ENCODE measurements at places on chromosomes 3 and 15.

DNA sequence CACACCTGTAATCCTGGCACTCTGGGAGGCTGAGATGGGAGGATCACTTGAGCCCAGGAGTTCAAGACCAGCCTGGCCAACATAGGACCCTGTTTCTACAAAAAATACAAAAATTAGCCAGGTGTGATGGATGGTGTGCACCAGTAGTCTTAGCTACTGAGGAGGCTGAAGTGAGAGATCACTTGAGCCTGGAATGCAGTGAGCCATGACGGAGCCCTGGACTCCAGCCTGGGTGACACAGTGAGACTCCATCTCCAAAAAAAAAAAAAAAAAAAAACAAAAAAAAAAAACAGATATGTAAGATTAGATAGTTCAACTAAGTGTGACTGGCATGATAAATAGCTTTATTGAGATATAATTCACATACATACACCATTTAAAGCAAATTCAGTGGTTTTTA lies 9.7 kb downstream of the RBSN start:
- DNase-seq = no peak

DNA sequence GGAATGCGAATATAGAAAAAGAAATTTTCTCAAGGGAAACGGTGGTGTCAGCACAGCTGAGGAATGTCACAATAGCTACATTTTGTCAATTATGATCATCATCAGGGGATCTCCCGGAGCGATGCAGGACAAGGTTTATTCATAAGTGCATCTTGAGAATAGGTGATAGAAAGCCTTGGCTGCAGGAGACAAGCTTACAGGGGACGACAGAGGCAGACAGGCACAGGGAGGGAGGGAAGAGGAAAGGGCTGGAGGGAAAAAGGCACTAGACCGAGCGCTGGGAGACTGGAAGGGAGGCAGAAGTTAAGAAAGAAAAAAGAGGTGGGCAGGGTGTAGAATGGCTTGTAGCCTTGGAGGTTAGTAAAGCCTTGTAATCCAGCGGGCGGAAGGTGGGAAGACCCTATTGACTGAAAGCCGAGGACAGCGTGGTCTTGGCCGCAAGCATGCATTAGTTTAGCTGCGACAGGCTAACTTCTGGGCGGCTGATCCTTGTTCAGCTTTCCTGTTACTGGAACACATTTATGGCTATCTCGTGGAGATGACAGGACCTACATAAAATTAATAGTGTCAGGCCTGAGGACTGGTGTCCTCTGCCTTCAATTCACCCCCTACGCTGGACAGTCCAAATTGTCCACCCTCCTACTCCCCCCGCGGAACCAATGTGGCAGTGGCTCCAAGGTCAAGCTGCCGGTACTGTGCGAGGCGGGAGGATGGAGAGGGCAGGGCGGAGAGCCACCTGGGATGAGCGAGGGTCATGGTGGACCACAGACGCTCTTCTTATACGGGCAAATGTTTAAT lies 1.4 kb upstream of the NECTIN3 start:
- no peak for DNase-seq

DNA sequence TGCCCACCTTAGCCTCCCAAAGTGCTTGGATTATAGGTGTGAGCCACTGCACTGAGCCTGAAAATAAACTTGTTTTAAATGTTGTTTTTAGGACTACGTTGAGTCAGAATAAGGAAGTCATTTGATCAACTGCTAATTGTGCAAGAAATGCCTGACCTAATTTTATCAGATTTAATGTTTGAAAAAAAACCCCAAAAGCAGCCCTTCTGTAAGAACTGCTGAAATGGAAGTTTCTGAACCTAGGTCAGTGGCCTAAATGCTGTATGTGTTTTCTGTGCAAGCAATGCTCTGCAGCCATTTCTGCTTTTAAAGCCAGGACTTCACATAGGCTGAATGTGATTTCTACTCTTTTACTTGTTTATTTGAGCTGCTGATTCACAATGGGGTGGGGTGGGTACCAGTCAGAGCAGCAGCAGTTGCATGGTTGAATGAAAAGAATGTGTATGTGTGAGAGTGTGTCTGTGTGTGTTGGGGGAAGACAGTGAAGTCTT lies 6.6 kb downstream of the GPX1 start:
- DNase-seq = peak; percentile 63

DNA sequence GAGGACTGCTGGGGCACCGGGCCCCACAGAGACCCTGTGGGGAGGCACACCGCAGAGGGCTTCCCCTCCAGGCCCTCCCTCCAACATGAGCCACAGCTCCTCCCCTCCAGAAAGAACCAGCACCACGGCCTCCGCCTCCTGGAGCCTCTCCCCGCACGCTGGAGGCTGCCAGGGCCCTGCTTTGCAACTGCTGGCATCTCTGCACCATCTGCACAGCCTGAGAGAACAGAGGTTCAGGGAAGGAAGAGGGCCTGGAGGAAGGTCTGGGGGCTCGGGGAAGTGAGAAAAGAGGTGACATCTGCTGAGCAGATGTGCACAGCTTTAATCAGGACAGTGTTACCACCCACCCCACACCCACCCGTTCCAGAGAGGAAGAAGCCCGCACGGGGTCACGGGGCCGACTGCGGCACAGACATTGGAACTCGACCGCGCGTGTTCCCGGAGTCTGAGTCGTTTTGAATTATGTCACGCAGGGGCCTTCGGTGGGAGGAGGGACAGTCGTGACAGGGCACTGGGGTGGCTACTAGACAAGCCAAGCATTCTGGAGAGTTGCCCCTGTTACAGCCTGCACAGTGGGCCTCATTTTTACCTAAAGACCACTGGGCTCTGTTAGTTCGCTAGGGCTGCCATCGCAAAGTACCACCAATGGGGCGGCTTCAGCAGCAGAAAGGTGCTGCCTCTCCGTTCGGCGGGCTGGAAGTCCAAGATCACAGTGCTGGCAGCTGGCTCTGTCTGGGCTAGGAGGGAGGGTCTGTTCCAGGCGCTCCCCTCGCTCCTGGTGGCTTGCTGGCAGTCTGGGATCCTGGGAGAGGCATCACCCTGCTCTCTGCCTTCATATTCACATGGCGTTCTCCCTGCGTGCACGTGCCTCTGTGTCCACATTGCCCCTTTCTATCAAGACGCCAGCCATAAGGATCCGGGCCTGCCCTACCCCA lies 194.8 kb downstream of the XXYLT1 start:
- no peak for DNase-seq

GRCh38 chr3:4885316-4885715 lies 93.9 kb upstream of the BHLHE40 start:
- no peak for DNase-seq

DNA sequence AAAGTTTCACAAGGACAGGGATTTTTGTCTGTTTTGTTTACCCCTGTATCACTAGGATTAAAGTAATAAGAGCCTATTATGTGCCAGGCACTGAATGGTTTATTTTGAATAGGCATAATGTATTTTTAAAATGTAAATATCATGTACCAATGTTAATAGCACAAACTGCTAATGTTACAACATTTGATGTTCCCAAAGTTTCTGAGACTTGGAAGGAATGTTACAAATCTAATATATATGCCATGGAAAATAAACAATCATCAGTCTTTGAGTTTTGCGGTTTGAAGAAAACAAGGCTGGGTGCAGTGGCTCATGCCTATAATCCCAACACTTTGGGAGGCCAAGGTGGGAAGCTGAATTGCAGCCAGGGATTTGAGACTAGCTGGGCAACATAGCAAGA lies 159.4 kb downstream of the CDIN1 start:
- no peak for DNase-seq

DNA sequence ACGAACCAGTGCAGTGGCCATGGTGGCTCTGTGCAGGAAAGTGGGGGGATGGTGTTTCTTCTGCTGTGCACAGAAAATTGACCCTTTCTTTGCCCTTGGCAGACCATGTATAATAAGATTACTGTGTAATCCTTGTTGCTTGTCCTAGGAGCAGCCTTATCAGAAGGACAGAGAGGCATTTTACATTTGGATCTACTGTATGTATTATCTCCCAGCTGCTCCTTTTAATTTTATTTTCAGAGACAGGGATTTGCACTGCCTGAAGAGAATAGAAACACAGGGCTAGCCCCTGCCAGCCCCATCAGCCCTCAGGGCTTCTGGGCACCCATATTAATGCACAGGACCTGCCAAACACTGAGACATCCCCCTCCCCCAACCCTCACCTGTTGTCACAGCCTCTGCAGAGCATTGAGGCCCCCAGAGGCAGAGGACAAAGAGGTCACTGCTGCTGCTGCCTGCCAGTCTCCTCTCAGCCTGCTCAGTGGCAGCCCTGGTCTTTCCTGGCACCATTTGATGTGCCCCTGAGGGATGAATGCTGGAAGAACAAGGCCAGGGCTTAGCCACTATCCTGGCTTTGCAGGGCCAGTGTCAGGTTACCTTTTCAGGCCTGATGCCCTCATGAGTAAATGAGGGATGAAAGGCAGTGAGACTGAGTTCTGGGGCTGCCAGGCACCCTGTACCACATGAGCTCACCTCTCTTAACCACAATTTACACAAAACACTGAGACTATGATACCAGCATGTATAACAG lies 533.4 kb downstream of the NTRK3 start:
- no peak for DNase-seq

GRCh38 chr15:98620020-98620419 lies 28.3 kb upstream of the IGF1R start:
- no peak for DNase-seq

- no peak for DNase-seq
Measured at GRCh38 chr3:172106989-172107388, 67.6 kb downstream of the FNDC3B start.

DNA sequence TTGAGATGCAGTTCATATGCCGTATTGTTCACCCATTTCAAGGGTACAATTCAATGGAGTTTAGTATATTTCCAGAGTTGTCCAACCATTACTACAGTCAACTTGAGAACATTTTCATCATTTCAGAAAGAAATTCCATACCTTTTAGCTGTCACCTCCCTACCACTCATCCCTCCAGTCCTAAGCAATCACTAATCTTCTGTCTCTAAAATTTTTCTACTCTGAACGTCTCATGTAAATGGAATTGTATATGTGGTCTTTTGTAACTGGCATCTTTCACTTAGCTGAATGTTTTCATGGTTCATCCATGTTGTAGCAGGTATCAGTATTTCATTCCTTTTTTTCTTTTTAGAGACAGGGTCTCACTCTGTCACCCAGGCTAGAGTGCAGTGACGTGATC lies 51.1 kb downstream of the CMTM7 start:
- no peak for DNase-seq

- DNase-seq = peak; percentile 60
Measured at GRCh38 chr3:69088063-69088462, 3.3 kb downstream of the ARL6IP5 start.

- no peak for DNase-seq
Measured at GRCh38 chr15:52232327-52232726, 41.1 kb upstream of the GNB5 start.

- DNase-seq = no peak
Measured at GRCh38 chr3:192303235-192303634, 424.1 kb downstream of the FGF12 start.

GRCh38 chr3:180534828-180535227 lies 67.1 kb upstream of the TTC14 start:
- DNase-seq = no peak

- no peak for DNase-seq
Measured at GRCh38 chr3:110564674-110565073, 506.9 kb upstream of the NECTIN3 start.

DNA sequence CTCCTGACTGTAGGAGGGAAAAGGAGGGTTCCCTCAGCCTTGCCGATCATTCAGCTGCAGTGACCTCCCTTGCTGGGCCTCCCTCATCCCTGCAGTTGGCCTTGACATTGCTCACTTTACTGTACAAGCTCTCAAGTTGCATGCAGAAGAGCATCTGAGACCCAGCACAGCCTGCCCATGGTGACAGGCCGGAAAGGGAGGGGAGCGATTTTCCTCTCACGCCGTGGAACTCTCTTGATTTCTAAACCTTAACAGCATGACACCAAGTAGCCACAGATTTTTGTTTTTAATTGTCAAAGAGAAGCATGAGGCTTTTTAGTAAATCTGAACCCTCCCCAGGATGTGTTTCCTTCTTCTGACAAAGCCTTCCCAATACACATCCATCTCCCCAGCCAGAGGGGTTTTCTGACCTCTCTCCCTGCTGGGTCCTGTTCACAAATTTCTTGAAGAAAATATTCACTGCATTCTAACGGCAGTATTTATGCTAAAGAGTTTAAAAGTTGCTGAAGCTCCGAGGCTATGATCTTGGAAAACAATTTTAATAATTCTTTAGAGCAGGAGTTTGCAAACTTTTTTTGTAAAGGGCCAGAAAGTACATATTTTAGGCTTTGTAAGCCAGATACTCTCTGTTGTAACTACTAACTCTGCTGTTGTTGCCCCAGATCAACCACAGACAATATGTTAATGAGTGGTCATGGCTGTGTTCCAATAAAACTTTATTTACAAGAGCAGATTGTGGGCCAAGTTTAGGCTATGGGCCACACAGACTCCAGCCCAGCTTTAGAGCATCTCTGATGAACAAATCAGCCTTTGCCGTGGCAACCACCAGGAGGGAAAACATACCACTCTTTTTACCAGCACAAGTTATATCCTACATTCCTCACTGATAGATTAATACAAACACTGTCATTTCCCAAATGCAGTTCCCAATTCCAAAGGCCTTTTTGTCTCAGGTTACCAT lies 34.8 kb downstream of the LMCD1 start:
- DNase-seq = no peak

GRCh38 chr15:34049112-34049511 lies 10.1 kb upstream of the AVEN start:
- DNase-seq = peak; percentile 86

DNA sequence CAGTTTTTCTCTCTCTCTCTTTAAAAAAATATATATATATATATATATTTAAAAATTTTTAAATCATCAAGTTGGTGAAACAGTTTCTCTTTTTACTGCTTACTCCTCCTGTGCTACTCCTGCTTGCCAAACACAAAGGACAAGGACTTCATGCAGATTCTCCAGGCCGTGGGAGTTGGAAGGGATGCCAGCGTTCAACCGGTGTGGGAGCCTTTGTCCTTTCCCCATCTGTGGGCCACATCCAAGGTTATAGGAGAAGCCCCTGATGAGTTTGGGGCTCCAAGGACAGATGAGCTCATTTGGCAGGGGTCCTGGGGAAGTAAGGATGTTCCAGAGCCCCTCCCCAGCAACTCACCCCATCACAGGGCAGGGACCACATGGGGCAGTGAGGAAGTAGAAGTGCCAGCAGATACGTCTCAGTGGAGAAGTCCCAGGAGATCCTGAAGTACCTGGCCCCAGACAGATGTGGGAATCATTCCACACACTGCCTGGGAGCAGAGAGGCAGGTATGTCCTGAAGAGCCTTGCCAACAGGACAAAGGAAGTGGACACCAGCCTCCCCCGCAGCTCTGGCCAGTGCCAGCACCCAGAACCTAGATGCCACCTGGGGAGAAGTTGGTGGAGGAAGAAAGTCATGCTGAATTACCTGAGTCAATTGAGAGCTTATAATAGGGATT lies 36.6 kb downstream of the CCK start:
- no peak for DNase-seq

DNA sequence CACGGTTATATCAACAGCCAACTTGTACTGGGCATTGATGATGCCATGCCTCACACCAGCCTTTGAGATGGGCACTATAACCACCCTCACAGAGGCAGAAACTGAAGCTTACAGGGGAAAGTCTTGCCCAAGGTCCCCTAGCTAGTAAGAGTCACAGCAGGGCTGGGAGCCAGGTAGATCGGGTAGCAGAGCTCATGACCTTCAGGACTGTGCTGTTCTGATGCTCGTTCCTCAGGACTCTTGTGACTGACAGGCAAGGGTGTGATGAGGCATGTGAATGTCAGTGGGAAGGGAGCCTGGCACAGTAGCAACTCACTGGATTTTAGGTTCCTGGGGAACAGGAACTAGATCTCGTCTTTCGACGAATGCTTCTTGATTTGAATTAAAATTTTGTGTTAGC lies 65.7 kb downstream of the RLBP1 start:
- DNase-seq = no peak

All from ACHN (cell line).